NCI-H1105 treated with DMSO at 0.1 percent for 48 hours (cell line): ENCODE measurements at places on chromosomes 7 and 10.
A peak's percentile ranks its signal among the peaks of the same experiment; 100 is the strongest.

- DNase-seq = no peak
These were observed 33.6 kb downstream of the WAC start for GRCh38 chr10:28566458-28567015.

- DNase-seq = no peak
These were observed 5.7 kb downstream of the PANK1 start for GRCh38 chr10:89639326-89639725.

DNA sequence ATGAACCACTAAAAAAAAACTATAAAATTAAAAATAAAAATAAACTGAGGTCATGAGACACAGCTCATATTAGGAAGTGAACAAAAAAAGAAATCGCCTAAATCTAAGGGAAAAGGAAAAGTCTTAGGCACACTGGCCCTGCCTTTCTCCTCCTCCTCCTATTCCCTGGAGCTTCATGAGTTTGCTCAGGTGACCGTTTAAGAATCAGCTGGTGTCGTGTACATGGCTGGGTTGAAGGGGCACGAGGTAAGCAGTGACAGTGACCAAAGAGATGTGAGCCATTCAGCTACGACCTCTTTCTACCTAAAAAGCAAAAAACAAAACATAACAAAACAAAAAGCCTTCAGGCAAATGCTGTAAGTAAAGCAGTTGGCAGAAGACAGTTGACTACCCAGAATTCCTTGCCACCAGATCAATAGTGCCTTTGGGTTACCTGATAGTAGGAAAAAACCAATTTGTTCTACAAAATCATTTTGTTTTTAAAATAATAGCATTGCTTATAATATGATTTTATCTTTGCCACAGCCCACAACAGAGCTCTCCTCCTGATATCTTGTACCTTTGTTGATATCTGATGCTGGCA is 135.4 kb downstream of the DOCK4 start:
- DNase-seq = no peak

- DNase-seq = peak; percentile 86
These were observed 4.3 kb downstream of the DDC start for GRCh38 chr7:50560865-50561351.

- DNase-seq = no peak
These were observed 180.3 kb downstream of the DNAJB6 start for GRCh38 chr7:157516911-157517781.

GRCh38 chr7:34357068-34357467 is 300.9 kb upstream of the NPSR1 start:
- DNase-seq = no peak

DNA sequence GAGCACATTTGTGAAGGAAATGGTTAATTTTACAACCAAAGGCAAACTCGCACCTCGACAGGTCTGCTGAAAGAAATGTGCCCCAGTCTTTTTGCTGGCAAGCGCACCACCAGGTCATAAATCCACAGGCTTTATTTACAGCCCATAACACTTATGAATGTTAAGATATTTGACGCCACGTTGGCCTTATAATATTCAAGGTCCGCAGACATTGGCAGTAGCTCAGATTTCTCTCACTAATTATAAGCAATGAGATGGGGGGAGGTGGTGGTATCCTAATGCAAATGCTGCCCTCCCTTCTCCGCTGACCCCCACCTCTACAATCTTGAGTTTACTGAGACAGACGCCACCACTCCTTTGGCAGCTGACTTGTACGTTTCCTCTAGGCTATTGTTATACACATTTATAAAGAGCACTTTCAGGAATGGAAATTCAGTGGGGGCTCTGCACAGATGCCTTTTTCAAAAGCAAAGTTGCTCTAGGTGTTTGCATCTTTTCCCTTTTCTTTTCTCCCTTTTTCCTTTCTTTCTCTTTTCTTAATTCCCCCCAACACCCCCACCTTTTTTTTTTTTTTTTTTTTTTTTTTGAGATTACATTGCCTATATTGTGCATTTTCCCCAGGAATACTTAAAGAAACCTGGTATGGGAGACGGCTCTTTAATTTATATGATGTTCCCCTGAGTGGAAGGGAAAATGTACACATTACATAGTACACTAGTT is 6.7 kb downstream of the TCF7L2 start:
- DNase-seq = no peak

- DNase-seq = no peak
These were observed at the start of gene GIMAP5 for GRCh38 chr7:150737265-150738055. GIMAP5 (plus strand) TSS chr7:150737418; CDS start chr7:150740885, 3,467 bp downstream.

DNA sequence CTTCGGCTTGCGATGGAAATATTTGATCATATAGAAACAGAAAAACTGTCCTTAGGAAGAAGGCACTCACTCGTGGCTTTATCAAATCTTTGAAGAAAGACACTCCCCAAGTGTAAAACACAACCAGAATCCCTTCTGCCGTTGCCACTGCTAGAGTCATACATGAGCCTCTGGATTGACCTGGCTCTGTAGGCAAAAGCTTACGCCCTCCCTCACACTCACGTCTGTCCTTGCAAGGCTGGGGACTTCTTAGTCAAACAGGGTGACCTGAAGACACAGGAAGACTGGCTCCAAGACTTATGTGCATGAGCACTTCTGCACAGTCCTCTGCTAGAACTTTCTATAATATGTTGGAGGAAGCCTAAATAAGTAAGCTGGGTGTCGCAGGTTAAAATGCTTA is 135.4 kb upstream of the MDFIC start:
- DNase-seq = no peak

DNA sequence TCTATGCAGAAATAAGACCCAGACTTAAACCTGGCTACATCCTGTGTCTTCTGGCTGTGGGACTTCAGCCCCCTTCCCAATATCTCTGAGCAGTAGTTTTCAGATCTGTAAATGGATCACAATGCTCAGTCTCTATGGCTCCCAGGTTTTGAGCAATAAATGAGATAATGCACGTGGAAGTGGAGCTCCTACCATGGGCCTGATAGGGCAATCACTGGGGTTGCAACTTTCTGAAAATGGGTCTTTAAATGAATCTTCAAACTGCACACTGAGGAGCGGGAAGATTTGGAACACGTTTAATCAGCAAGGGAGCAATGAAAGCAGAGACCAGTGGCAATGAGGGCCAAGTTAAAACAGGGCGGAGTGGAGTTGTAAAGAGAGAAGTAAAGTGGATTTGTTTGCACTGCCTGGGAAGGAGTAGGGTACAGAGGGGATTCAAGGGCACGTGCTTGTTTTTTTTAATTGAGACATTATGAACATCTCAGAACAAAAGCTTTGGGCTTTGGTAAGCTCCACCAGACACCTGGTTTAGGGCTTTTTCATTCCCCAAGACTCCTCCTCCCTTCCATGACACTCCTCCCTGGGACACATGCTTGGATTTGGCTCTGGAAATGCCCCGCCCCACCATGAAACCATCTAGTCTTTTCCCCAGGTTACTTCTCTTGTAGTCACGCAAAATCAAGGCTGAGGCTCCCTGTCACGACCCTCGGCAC is 42.7 kb downstream of the PAPSS2 start:
- DNase-seq = no peak

DNA sequence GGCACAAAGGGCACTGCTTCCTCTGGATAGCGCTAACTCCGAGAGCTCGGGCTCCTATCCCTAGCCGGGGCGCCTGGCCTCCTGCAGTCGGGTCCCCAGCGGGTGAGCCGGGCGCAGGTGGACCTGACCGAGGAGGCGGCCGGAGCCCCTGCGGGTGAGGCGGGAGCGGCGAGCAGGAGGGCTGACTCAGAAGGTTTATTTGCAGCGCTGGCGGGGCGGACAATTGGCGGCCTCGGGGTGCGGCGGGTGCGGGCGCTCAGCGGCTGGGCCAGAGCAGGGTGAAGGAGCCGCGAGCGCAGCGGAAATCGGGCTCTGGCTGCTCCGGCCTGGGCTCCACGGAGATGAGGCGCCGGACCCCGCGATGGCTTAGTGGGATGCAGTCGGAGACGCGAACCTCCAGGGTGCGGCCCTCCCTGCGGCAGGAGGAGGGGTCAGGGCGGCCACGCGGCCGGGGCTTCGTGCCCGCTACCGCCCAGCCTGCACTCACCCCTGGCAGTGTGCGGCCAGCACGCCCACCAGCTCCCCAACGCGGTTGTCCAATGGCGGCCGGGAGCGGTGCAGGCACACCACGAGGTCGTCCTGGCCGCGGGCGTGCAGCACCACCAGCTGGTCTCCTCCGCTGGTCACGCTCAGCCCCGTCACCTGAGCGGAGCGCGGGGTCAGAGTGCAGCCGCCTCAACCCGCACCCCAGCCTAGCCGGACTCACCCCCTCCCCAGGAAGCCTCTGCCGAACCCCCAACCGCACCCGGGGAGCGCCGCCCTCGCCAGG is 16.1 kb downstream of the MYO1G start:
- no peak for DNase-seq

DNA sequence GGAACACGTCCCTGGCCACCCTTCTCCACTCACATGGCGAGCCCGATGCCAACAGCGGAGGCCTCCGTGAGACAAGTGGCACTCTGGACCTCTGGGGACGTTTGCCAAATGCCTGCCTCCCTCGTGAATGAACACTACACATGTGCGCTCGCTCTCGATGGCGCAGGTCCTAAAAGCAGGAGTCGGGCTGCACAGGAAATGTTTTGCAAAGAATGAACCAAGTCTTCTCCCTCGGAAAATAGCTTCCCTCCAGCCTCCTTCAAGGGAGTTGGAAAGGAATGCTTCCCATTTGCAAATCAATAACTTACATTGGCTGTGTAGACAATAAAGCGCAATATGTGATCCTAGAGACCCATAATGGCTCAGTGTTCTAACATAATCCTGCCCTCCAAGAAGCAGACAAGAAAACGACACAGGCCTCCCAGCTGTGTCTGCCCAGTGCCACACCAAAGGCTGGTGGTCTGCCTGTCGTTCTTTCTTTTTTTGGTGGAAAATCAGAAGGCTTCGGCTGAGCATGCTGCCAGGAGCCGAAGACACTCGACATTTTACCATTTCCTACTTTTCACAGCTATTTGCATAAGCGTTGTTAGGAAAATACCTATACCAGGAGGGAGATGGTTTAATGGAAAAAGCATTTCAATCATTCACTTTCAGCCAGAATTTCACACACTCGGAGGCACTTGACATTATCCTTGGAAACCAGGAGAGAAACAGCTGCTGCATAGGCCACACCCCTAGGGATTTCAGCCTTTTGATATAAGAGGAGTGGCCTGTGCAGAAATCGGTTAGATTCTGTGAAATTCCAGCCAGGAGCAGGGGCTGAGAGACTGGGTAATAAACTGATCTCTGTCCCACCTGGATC is 38.4 kb downstream of the ATXN7L1 start:
- DNase-seq = peak; percentile 95

DNA sequence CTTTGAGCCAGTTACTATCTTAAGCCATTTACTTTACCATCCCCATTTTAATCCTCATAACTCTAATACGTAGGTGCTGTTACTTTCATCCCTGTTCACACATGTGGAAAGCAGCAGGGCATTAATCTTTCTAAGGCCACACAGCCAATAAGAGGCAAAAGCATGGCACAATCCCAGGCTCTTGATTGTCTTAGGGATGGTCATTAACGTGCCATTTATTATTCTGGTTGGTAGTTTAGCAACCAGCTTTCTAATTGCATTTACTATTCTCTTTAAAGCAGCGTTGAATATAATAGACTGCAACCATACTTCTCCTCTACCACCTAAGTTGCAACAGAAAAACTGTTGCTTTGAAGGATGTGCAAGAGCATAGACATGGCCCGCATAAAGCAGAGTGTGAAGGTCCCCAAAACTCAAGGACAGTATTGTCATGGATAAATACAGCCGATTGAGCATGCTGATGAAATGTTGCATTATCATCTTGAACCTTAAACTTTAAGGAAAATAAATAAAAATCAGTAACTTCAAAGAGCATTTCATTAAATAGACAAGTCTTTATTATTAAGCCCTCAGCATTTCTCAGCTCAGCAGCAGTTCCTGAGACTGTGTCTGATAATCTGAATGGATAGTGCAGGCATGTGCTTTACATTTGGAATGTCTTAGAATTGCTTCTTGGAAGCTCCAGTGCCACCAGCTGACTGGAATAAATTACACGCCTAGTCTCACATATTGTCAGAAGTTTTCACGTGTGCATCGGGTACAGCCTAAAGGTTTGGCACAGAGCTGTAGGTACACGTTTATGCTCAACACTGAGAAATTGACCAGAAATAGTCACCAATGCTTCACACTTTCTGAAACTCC is 467.1 kb downstream of the SDK1 start:
- DNase-seq = no peak

- peak; percentile 79 for DNase-seq
These were observed 92.4 kb upstream of the LEP start for GRCh38 chr7:128148676-128149075.

DNA sequence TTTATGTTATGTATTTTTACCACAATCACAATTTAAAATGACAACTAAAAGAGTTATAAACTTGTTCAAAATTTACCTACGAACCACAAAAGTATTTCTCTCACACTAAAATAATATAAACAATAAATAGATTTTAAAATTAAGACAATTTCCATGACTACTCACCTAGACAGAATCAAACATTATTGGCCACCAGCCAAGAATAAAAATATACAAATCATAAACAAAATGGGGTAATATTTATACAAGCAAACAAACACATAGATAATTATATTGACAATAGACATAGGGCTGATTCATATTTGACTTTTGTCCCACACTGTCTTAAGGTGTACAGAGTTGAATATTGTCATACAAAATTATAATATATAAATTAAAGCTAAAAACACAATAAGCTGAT is 119.6 kb upstream of the ZNF92 start:
- DNase-seq = no peak
